ENCODE measurements at places on chromosomes 2 and 18.

DNA sequence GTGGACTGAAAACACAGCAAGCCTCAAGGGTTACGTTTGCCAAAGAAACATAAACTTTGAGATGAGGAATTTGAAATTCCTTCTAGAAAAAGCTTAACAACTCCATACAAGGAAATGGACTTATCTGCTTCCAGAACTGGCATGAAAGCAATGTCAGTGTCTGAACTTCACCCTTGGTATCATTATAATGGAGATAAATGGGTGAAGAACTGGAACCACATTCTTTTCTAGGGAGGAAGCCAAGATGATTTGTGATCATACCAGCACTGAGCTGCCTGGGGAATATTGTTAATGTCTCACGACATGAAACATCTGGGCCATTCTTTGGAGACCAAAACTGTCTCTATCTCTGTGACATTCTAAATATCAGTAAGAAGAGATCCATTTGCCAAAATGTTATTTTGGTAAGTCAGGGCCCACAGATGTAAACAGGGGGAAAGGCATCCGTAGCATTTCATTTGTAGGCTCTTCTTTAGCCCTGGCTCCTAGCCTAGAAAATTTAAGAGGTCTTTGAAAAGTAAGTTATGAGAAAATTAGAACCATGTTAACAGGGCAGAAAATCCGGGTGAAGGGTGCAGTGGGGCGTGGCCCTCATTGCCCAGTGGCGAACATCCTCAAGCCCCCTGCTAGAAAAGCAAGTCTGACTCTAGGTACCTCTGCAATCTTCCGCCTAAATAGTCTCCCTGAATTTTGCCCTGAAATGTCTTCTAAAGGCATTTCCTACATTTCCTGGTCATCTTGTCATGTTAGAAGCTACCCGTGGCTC, 295.3 kb upstream of the EPAS1 start:
- no peak for DNase-seq

DNA sequence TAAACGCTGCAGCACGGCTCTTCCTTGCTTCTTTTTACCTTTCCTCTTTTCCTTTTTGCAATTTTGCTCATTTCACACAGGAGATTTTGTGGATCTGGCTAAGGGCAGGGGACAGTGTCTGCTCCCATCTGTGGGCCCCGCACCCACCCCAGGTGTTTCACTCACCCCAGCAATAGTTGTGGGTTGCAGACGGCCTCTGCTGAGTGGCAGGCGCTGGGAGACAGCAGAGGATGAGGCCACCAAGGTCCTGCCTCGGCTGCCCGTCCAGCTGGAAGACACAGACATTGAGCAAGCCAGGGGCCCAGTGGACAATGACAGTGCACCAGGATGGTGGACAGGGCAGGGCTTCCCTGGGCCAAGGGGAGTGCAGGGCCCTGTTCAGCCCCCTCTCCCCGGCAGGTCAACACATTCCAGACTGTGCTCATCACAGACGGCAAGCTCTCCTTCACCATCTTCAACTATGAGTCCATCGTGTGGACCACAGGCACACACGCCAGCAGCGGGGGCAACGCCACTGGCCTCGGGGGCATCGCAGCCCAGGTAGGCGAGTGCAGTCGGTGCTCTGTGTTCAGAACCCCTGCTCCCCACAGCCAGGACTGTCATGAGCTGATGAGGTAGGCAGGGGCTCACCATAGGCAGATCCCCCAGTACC, 35.0 kb downstream of the SNED1 start:
- no peak for DNase-seq

DNA sequence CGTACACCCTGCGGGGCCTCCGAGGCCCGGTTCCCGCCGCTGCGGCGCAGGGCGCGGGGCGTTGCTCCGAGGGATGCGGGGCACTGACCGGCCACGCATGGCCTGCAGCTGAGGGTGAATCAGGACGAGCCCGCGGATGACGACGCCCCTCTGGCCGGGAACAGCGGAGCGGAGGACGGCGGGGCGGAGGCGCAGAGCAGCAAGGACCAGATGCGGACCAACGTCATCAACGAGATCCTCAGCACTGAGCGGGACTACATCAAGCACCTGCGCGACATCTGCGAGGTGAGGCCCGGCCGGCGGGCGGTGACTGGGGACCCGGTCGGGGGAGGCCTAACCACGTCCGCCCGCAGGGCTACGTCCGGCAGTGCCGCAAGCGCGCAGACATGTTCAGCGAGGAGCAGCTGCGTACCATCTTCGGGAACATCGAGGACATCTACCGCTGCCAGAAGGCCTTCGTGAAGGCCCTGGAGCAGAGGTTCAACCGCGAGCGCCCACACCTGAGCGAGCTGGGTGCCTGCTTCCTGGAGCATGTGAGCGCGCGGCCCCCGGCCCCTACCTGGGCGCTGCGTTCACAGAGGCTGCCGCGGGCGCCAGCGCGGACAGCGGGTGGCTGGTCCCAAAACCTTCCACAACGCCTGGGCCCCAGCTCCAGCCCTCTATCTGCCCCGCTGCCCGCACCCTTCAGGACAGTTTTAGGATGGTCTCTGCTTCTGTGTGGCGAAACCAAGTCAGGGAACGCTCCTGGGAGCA, 53.2 kb downstream of the FAM168B start:
- no peak for DNase-seq

- DNase-seq: no peak
Measured at GRCh38 chr2:164661349-164661748, 40.1 kb upstream of the GRB14 start.

GRCh38 chr2:106267997-106268396, 73.9 kb upstream of the UXS1 start:
- no peak for DNase-seq

GRCh38 chr18:49861659-49862058, 48.3 kb upstream of the ACAA2 start:
- no peak for DNase-seq

DNA sequence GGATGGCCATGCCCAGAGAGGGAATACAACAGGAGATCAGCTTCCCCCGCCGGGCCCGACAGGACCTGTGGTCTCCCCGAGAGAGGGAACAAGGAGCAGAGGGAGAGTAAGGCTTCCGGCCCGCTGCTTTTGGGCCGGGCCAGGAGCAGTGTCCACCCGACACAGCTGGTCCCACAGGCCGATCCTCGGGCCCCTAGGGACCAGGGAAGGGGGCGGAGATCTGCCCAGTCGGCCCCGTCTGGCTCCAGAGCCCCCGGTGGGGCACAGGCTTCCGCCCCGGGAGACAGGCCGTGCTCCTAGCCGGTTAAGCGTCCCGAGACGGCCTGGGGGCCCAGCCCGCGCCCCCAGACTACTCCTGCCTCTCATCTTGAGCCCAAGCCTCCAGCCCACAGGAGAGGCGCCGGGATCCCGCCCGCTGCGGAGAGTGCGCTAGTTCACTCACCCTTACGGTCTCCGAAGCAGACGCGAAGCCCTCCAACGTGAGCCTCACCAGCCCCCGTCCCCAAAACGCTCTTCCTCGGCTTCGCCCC, at the start of gene MCFD2:
Gene MCFD2 (minus strand): TSS at position 526 of the 530 bp plus-strand sequence. CDS start 6,635 bp downstream, outside the sequence.
- no peak for DNase-seq

- no peak for DNase-seq
Measured at GRCh38 chr2:231386446-231386845, 9.1 kb upstream of the B3GNT7 start.

- no peak for DNase-seq
Measured at GRCh38 chr2:24617424-24617823, 126.4 kb downstream of the NCOA1 start.

GRCh38 chr2:96866986-96867755, 2.7 kb downstream of the SEMA4C start:
- DNase-seq: no peak

GRCh38 chr2:60459851-60460250, 93.6 kb downstream of the BCL11A start:
- DNase-seq: no peak

DNA sequence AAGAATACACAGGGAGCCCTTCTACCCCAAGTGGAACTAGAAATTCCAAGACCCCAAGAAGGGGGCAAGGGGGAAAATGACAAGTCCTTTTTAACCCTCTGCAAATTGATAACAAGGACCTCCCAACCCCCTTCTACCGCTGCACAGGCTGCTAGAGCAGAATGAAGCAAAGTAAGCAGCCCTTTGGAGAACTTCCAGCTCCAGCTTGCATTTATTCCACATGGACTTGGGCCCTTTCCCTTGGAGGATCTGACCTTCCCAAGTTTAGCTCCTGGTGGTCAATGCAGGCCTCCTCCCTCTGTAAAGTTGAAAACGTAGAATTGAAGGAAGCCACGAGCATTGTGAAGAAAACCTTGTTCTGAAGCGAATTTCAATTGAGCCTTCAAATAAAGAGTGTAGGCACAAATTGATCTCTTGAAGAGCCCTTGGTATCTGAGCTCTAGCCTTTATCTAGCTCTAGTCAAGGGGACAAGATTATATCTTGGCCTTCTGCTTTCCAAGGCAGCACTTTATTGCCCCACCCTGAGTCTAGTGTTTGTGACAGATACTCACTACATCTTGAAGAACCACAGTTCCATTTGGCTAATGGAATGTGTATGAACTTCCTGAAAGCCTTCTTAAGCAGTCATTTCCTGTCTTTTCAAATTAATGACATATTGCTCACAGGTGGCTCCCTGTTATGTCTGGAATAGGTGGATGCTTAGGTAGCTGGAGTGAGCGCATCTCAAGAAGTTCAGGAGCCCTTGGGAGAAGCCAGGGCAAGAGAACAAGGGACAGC, 37.2 kb downstream of the SLC14A2 start:
- no peak for DNase-seq

GRCh38 chr2:218074031-218074430, 5.0 kb downstream of the RUFY4 start:
- no peak for DNase-seq

- DNase-seq: no peak
Measured at GRCh38 chr2:198073253-198073652, 268.9 kb downstream of the PLCL1 start.

DNA sequence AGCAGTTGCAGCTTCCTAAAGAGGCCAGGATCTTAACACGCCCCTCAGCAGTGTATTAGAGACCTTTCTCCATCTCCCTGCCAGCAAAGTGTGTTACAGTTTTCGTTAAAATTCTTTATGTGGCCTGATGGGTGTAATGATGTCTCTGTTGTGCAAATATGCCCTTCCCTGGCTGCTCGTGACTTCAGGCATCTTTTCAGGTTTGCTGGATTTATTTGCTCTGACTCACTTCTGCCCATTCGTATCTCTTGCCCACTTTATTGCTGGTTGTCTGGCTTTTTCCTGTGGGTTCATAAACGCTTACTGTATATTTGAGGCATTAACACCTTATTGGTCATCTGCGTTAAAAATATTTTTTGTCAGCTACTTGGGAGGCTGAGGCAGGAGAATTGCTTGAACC, 134.5 kb downstream of the ASB1 start:
- DNase-seq: no peak

DNA sequence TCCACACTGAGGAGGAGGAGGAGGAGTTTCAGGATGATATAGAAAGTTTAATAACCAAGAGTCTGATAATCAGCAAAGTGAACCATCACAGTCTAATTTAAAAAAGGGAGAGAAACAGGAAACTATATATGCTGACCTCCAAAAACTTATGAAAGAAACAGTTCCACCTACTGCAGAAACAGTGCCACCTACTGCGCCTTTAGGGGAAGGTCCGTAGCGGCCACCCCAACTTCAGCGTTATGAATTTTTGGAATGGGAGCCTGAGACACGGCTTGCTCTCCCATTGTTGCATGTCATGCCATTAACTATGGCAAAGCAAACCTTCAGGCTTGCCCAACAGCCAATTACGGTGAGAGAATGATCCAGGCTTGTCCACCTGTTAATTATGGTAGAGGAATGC, 1719.2 kb upstream of the LRRTM1 start:
- no peak for DNase-seq

- no peak for DNase-seq
Measured at GRCh38 chr2:29920130-29920577, 1.2 kb downstream of the ALK start.

DNA sequence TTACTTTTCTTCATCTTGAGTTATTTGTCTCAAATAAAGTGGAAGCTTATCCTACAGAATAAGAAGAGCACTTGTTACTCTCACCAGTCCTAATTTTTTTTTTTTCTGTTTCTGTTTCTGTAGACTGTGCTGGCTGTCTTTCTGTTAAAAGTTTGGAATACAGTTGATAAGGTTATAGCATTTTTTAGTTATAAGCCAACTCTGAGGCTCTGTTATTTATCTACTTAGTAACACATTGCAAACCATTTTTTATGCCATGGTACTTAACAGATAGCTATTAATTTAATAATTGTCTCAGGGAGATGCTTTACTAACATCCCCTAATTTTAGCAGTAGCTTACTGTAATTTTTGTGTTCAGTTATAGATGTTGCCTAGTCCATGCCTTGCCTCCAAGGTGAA, 37.9 kb downstream of the CREB1 start:
- no peak for DNase-seq

DNA sequence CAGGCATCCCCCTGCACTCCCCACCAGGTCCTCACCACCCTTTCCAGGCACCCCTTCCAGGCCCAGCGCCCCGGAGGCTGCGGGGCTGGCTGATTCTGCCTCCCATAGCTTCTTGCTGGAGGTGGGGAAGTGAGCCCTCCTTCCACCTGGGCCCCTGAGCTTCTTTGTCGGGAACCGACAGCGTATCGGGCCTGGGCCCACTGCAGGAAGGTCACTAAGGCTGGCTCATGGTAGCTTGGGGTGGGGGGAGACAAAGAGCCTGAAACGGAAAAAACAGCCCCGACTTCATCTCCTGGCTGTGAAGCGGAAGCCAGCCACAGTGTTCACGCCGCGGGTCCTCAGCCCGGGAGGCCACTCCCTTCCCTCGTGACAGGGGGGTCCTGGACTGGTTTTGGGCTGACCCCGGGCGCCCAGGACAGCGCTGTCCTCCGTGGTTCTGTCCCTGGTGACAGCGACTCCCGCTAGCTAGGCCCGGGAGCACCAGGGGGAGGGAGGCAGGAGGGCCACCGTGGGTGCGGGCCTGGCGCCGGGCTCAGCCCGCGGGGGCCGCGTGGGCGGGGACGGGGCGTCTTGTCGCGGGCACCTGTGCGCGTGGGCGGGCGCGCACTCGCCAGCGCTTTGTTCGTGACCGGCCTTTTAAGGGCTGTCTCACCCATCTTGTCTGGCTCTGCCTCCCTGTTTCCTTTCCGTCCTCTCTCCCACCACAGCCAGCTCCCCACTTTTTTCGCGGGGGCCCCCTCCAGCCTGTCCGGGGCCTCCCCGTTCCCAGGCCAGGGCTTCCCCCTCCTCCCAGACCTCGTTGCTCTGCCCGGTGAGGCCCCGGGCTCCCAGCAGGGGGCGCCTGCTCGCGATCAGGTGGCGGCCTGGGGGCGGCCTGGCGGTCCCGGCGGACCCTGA, 64.9 kb downstream of the DNMT3A start:
- no peak for DNase-seq

- DNase-seq: peak; percentile 60
Measured at GRCh38 chr2:136305517-136306192, 187.7 kb upstream of the CXCR4 start.

DNA sequence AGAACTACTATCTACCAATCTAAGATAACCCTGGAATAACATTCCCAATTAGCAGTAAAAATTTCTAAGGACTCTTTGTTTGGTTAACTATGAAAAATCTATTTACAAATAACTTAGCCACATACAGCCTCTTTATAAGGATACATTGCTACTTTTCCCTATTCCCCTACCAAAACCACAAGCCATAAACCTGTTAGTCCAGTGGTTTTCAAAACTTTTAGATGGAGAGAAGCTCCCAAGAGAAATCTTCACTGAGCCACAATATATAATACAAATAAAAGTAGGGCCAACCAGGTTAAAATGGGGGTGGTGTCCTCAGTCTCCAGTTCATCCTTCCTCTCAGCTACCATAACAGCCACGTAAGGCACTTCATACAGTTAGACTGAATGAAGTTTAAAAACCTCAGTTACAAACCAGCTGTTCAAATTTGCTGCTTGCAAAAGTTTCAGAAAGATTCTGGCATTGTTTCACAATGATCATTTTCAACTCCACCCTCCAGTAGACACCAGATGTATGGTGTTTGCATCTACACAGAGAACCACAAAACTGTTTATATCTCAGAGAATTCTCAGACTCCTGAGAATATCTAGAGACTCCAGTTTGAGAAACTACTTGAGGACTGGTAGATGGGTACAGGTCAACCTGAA, 26.0 kb downstream of the SOS1 start:
- DNase-seq: peak; percentile 76
